Sigmoid colon (tissue), 7 donors: ENCODE measurements at places on chromosomes 5 and 9.
A peak's percentile ranks its signal among the peaks of the same experiment; 100 is the strongest.

GRCh38 chr9:34501889-34502425, 20.8 kb downstream of the ENHO start:
- DNase-seq = peak; percentile 89

GRCh38 chr5:172862165-172862801, 28.2 kb downstream of the ERGIC1 start:
- no peak for DNase-seq

GRCh38 chr9:27569406-27569805, 3.9 kb downstream of the C9orf72 start:
- DNase-seq = no peak

- DNase-seq = peak; percentile 76
These were observed 192.6 kb downstream of the TLE4 start for GRCh38 chr9:79764374-79764773.

DNA sequence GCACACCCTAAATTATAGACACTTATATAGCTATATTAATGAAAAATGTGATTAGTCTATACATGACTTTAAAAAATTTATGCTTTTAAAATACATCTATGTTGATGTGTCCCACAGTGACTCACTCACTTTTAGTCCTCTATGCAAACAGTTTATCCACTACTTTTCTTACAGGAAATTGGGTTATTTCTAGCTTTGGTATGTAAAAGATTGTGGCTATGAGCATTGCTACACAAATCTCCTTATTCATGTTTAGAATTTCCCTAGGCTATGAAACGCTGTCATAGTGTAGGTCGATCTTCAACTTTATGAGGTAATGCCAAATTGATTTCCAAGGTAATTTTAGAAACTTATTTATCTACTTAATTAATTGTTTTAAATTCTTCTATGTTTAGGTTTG, 687.4 kb downstream of the PRR16 start:
- no peak for DNase-seq
